Upper lobe of right lung (tissue), 1 donor: ENCODE measurements at places on chromosomes 16 and 17. TPM values are rescaled to one million over a fixed set of nuclear protein-coding genes. Genes with fewer than 3 reads are reported as not detected.
A peak's percentile ranks its signal among the peaks of the same experiment; 100 is the strongest.

DNA sequence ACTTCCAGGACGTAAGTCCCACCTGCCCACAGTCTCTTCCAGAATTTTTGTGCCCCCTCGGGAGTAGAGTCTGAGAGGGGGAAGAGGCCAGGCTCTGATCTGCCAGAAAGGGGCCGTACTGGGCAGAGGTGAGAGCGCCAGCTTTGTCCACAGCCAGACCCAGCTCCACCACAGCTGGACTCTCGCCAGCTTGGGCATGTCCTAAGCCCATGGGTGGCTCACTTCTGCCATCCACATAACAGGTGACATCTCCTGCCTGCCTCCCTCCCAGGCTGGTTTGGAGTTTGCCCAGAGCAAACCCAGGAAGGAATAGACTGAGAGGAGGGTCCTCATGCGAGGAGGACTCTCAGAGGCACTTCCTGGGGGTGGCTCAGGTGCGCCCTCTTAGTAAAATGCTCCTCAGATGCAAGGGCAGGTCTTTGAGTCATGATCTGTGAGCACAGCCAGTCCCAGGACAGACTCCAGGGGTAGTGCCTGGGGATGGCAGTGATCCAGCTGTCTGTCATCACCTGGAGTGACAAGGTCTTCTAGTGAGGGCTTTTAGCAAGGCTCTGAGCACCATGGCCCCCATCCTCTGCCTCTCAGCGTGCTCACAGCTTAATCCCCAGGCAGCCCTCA lies 89.2 kb downstream of the AMFR start:
- DNase-seq, result no peak

- no peak for DNase-seq
These were observed 257.6 kb upstream of the HSBP1 start for GRCh38 chr16:83550183-83550569.

DNA sequence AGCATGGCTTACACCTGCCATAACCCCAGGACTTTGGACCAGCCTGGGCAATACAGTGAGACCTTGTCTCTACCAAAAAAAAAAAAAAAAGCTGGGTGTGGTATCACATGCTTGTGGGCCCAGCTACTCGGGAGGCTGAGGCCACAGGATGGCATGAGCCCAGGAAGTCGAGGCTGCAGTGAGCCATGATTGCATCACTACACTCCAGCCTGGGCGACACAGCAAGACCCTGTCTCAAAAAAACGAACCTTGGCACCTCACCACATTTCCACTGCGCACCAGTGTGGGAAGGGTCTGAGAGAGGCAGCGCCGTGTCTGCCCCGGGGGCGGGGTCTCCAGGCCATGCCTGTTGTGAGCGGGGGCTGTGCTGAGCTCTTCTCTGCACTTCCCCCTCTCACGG lies 6.3 kb downstream of the ACSF3 start:
- DNase-seq, result no peak

- no peak for DNase-seq
These were observed 55.3 kb downstream of the CLUH start for GRCh38 chr17:2656283-2656682.

- DNase-seq, result no peak
These were observed 16.4 kb downstream of the NDEL1 start for GRCh38 chr17:8451933-8452614.

GRCh38 chr17:12365805-12366204 lies 299.9 kb upstream of the MYOCD start:
- DNase-seq, result no peak

DNA sequence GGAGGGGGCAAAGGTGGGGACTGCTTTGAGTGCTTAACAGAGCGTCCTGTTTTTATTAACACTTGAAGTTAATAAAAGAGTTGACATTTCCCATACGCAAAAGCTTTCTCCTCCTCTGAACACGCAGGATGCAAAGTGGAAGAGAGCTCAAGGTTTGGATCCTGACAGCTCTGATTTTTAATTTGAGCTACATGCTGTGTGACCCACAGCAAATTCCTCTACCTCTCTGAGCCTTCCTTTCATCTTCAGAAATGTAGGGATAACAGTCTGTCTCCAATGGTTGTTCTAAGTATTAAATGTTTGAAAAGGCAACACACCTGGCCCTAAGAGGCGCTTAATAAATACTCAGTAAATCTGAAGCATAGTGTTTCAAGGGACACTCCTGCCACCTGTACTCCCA lies 93.0 kb downstream of the CDYL2 start:
- DNase-seq, result no peak

DNA sequence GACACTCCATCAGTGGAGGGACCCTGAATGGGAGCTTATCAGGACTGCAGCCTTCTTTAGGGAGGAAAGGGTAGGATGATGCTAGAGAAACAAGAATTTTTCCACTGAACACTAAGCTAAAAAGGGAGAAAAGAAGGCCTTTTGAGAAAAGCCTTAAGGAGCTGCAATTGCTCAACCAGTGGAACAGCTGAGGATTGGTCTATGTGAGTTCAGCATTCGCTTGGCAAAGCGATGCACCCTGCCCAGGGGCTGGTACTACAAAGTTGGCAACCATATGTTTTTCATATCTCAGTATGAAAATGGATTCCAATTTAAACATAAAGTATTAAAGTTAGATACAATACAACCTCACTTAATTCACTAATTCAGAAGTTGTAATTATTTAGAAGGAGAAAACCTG lies 117.8 kb upstream of the FAM20A start:
- no peak for DNase-seq

- no peak for DNase-seq
These were observed 90.9 kb upstream of the CORO6 start for GRCh38 chr17:29713626-29714025.

DNA sequence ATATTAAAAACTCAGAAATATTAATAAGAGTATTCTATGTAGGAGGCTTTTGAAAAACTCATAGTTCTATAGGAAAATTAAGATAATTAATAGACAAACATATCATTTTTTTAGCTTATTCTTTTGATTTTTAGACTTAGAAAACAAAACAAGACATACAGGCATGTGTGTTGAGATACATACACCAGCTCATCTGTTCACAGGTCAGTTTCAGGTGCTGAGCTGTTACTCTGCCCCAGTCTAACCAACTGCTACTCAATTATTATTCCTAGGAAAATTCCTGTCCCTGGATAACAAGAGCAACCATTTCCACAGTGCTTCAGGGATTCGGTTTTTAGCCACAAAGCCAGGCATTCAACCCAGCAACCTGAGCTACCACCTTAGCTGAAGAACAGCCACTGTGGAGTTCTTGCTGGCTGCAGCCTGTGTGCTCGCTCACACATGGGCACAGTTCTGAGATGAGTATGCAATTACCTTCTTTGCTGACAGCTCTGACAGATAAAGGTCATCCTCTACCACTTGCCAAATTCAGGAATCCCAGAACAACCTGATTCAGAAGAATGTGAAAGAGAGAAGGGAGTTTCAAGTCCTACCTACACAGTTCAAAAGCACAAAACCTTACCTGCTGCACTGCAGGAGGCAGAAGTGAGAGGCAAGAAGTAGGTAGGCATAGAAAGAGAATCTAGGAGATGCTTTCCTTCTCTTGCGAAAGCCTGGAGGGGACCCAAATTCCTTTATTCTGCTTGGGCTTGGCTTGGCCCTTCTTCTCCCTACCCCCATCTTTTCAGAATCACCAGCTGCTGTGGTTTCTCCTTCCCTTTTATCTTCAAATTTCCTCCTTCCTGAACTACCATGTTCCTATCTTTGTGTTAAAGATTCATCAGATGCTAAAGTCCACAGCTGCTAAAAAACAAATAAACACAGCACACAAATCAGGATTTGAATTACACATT lies 62.7 kb downstream of the TEX2 start:
- no peak for DNase-seq

GRCh38 chr16:24967074-24967473 lies 48.1 kb downstream of the ARHGAP17 start:
- no peak for DNase-seq

- no peak for DNase-seq
These were observed 95.8 kb upstream of the CRHR1 start for GRCh38 chr17:45688353-45688752.

DNA sequence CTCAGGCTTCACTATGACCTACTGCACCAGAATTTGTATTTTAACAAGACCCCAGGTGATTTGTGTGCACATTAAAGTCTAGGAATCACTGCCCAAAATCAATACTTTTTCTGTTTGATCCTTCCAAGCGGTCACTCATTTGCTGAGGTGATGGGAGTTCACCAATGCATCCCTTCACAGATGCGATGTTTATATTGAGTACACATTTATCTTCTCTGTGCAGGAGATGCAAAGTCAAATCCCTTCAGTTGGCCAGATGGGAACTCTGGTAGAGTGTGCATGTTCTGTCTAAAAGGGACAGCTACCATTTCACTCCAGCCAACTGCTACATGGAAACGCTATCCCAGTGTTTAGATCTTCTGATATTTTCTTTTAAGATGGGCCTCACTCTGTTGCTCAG lies 122.6 kb upstream of the HS3ST2 start:
- no peak for DNase-seq

GRCh38 chr17:81026266-81027036 lies 8.5 kb upstream of the BAIAP2 start:
- peak; percentile 62 for DNase-seq

DNA sequence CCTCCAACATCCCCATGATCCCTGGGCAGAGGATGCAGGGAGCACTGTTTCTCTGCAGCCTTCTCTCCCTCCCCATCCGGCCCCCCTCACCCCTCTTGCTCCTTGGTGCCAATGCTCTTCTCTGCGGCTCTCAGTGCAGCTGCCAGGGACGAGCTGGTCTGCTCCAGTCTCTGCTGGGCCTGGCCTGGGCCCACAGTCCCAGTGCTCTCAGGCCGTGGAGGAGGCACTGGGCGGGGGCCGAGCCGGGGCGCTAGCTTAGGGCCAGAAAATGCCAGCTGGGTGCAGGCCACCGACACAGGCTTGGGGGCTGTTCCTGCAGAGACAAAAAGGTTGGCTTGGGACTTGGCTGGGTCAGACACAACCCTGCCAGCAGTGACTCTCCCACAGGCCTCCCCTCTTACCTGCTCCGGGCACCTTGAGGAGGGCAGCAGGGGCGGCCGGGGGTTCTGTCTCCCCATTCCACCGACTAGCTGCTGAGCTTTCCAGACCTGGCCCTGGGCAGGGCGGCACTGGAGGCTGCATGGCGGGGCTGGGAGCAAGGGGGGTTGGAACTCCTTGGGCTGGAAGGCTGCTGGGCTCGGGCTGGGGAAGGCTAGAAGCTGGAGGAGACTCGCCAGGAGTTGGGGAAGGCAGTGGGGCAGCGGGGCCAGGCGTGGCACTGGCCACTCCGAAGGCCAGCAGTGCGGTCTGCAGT lies 13.8 kb downstream of the CASKIN2 start:
- no peak for DNase-seq

DNA sequence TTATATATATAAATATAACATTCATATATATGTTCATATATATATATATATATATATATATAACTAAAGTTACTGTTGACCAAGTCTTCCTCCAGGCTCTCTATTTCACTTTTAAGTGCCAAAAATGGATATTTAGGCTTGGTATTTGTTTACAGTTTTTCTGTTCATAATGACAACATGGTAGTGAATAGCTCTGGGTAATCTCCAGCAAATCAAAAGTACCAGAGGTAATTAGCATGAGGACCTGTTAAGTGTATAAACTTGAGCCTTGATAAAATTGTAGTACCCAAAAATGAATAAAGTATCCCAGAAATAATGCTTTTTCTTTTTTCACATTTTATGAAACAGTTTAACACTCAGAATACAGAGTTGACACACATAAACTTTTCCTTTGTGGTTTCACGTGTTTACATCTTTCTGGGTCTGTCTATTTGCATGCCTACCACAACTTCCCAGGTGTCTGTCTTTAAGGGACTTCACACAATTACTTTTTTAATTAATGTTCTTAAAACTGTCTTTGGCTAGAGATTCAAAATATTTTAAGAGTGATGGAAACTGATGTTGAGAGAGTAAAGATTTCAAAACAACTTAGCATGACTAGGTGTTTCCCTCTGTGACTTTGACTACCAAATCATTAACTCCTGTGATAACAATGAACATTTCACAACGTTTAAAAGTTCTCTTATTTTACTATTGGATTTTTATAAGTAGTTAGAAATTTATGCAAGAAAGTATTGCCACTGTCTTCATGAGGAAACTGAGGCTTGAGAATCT lies 47.9 kb downstream of the RABEP1 start:
- DNase-seq, result no peak

DNA sequence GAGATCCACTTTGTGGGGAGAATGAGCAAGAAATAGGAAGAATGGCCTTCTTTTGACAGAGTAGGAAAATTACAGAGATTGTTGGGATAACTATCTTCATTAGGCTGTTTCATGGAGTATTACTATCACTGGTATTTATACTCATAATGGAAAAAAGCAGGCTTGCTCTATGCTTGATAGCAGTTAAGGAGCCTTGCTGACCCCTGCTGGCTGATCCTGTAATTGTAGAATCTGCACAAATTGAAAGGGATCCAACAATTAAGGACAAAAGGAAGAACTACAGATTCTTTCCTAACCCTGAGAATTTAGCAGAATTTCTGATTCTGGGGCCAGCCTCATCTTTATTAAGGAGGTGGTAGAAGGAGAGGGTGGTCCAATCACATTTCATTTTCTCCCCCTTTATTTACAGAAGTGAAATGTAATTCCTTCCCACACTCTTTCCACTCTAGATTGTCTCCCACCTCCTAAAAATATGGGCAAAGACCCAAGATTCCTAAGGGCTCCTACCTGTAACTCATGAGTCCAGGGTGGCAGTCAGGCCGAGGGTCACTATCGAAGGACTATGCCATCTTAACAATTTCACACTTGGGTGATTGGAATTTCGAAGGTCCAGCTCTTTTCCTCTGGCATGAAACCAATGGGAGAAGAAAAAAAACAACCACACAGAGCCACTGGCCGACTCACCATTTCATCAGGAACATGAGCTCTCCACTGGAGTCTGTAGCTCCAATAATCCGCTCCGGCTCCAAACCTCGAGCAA lies 26.3 kb downstream of the NFE2L1 start:
- DNase-seq, result peak; percentile 15

DNA sequence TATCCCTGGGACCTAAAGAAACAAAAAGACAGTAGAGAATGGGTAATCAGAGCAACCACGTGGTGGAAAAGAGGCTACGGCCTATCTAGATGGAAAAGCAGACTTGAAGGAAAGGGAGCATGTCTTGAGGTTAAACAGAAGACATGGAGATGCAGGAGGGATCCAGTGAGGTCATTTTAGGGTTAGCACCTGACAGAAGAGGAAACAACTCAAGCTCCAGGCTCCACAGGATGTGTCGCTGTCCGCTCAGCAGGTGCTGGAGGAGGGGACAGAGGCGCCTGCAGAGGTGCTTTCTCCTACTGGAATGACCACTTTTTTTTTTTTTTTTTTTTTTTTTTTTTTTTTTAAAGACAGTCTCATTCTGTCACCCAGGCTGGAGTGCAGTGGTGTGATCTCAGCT lies 47.5 kb upstream of the CLEC3A start:
- DNase-seq, result no peak

- no peak for DNase-seq
These were observed 1.3 kb upstream of the RDM1 start for GRCh38 chr17:35931794-35932425.

- no peak for DNase-seq
These were observed 55.9 kb downstream of the SDK2 start for GRCh38 chr17:73588301-73588846.

- DNase-seq, result no peak
These were observed 116.0 kb downstream of the SOCS1 start for GRCh38 chr16:11140098-11140375.

ANKRD40CL gene
- total RNA-seq, result not detected

NPIPA5 gene
- total RNA-seq, result 12.0 TPM

MT3 gene
- total RNA-seq, result not detected

CA5A gene
- not detected for total RNA-seq

RNF222 gene
- not detected for total RNA-seq

ABCC12 gene
- not detected for total RNA-seq

ATP2A1 gene
- 0.46 TPM for total RNA-seq
